ENCODE measurements at places on chromosomes 4 and X.

GRCh38 chr4:7971881-7972500 lies 32.3 kb upstream of the AFAP1 start:
- DNase-seq = no peak

DNA sequence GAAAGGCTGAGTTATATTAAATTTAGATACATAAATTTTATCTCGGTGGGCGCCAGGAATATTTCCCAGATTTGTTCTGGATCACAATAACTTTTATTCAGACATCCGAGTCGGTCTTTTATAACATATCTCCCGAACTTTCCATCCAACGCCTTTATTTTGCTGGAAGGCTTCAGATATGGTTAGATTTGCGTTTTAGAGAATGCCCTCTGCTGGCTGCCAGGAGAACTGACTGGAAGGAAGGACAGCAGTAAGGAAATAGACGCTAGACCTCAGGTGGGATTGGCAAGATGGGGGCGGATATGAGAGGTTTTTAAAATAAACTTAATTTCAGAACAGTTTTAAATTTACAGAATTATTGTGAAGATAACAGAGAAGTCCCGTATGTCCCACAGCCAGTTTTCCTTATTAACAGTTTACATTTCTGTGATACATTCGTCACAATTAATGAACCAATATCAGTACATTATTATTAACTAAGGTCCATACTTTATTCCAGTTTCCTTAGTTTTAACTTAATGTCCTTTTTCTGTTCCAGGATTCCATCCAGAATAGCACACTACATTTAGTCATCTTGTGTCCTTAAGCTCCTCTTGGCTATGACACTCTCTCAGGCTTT lies 4.6 kb upstream of the KANTR start:
- DNase-seq = no peak

- DNase-seq = no peak
These were observed 32.8 kb upstream of the TMPRSS11A start for GRCh38 chr4:67996127-67996526.

DNA sequence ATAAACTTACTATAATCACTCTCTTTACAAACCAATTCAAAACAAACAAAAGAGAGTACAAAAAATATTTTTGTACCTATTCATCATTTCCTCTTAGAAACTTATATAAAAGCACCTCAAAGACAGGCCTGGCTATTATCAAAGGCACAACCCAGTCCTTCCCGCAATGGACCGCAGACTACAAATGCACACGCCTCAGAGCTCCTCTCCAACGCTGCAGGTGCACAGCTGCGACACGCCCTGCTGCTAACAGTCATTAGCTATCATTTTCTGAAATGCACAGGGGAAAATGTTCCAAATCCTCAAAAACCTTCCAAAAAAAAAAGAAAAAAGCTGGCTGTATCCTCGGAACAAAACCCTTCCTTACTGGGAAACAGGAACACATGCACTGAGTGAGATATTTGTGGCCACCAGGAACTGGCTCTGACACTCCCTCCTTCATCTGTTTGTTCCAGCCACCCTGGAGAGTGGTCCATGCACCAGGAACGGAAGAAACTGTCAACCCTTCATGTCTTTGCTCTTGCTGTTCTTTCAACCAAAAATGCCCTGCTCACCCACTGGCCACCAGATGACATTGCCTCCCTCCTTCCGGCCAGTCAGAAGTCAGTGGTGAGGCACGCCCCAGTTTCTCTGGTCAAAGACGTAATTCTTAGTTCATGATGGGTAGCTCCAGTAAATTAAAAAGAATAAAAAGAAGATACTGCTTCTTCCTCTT lies 16.7 kb downstream of the IRF2 start:
- no peak for DNase-seq

DNA sequence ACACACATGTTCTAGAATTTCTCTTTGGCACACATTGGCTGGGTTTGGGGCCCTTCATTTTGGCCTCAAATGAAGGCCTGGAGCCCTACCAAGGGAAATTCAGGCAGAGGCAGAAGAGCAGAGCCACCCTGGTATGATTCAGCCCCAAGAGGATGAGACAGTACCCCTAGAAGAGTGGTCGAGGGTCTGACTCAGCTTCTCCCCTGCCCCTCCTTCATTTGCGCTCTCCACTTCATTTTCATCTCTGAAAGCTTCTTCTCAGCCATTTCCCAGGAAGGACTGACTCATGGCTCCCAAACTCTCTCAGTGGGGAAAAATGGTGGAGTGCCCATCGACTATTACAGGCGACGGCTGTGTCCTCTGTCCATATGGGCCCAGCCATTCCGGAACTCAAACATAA lies 43.5 kb downstream of the MAMLD1 start:
- no peak for DNase-seq
